Activated CD8-positive, alpha-beta memory T cell treated with anti-CD3 and anti-CD28 coated beads for 4 hours (primary cell): ENCODE measurements at places on chromosomes 1 and 21.

DNA sequence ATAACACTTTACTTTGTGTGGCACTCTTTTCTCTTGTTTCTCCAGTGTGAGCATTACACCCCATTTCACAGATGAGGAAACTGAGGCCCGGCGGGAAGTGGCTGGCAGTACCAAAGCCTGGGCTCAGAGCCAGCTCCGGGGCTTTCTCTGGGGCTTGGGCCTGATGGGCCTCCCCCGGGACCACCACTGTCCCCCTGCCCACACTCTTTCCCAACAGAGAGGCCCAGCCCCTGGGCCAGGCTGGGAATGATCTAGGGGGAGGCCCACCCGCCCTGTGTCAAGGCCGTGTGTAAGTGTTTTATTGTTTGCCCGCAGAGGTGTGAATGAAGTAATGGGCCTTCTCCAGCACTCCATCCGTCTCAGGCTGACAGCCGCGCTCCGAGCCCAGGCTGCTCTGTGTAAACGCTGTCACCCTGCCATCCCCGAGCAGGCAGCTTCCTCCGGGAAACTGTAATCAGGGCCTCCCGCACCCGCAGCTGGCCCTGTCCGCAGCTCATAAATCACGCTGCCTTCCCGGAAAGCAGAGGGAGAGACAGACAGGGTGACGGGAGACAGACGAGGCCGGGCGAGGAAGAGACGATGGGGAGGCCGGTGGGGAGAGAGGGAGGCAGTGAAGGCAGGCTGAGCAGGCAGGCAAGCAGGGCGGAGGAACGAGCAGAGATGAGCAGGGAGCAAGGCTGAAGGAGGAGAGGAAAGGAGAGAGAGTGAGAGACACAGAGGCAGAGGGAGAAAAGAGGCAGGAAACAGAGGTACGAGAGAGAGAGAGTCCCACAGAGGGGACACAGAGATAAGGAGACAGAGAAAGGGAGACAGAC is 109.7 kb upstream of the ZBTB40 start:
- no peak for DNase-seq

DNA sequence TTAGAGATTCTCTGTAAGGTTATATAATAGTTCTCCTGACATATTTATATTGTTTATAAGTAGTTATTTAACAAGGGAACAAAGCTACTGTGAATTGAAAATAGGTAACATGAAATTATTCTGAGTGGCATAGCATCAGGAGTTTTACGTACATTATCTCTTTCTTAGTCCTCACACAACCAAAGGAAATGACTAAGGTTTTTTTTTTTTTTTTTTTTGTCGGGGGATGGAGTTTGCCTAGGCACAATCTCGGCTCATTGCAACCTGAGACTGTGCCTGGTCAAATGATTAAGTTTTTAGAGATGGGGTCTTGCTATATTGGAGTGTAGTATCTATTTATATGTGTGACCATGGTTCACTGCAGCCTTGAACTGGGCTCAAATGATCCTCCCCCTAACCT is 24.9 kb downstream of the TMED5 start:
- no peak for DNase-seq

DNA sequence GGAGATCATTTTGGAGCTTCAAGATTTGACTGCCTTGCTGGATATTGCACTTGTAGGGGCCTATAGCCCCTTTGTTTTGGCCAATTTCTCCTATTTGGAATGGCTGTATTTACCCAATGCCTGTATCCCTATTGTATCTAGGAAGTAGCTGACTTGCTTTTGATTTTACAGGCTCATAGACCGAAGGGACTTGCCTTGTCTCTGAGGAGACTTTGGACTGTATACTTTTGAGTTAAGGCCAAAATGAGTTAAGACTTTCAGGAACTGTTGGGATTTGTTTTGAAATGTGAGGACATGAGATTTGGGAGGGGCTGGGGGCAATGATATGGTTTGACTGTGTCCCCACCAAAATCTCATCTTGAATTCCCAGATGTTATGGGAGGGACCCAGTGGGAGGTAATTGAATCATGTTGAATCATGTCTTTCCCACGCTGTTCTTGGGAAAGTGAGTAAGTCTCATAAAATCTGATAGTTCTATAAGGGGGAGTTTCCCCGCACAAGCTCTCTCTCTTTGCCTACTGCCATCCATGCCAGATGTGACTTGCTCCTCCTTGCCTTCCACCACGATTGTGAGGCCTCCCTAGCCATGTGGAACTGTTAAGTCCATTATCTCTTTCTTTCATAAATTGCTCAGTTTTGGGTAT is 276.1 kb downstream of the LMX1A start:
- no peak for DNase-seq

DNA sequence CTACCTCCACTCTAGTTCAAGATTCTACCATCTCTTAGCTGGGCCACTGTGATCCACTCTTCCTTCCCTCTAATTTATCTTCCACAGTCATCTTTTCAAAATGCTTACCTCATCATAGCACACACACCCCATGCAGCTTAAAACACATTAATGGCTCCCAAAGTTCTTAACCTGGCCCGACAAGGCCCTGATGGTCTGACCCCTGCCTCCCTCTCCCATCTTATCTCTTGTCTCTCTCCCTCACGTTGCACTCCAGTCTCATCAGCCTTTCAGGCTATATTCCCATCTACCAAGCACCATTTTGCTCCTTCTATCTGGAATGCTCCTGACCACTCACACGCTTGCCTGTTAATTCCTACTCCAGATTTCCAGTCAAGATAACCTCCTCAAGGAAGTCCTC is 2.5 kb upstream of the ZBTB8A start:
- no peak for DNase-seq

DNA sequence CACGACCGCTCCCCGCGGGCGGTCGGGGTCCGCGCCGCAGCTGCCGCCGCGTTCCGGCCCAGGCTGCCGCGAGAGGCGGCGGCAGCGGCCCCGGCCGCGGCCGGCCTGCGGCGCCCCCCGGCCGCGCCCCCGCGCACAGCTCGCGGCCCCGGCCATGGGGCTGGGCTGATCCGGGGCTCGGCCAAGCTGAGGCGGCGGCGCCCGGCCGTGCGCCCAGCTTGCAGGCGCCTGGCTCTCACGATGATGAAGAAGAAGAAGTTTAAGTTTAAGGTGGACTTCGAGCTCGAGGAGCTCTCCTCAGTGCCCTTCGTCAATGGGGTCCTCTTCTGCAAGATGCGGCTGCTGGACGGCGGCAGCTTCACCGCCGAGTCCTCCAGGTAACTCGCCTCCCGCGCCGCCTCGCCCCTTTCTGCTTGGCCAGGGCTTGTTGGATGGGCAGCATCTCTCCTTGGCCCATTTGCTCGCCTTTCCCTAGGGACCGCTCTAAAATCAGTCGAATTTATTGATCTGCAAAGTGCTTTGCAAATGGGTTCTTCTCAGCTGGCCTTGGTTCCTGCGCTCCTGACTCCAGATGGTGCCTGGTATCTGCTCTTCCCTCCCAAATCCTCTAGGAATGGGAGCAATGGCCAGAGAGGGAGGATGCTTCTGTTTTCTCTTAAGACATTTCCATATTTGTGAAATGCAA is 431 bp downstream of the EEIG2 start:
- DNase-seq, result no peak

DNA sequence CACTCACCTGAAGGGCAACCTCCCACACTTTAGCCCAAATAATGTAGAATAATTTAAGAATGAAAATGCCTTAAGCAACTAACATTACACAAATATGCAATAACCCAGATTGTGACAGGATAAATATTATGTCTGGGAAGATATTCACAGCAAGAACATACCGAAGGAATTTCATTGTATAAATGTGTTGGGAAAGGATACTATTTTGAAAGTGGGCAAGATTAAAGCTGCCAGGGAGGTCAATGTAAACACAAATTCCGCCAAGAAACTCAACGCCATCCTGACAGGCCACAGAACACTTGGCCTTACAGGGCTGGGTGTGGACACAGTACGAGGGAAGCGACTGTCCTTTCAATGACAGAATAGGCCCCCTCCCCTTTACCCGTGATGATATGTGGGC is 173.3 kb downstream of the RUNX1 start:
- no peak for DNase-seq

DNA sequence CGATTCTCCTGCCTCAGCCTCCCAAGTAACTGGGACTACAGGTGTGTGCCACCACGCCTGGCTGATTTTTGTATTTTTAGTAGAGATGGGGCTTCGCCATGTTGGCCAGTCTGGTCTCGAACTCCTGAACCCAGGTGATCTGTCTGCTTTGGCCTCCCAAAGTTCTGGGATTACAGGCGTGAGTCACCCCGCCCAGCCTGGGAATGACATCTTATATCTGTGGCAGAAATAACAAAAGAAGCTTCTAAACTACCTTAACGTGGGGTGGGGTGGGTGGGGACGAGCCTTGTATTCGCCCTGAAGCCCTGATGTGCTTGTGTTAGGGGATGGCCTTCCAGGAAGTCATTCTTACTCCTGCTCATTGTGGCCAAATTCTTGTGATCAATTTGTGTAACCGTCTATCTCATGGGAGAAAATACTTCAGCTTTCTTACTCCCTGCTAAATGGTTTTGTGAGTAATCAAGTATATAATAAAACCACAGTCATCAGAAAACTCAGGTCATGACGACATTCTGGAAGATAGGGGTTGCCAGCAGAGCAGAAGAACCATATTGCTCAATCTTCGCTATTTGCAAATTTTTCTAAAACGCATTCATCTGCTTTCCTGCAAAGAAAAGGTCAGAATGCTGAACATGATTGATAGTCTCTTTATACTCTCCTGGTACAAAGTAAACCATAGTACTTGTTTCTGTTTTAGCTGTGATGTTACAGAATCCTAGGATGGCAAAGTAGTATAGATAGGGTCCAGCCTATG is 63.2 kb downstream of the DIRAS3 start:
- DNase-seq, result no peak

DNA sequence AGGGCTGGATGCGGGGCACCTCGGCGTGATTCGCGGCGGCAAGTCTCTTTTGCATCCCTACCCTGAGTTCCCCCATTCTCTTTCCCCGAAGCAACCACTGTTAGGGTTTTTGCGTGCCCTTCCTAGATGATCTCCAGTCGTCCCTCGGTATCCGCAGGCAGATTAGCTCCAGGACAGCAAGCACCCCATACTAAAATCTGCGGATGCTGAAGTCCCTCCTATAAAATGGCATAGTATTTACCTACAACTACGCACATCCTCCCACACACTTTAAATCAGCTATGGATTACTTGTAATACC is 22.8 kb upstream of the CFAP126 start:
- no peak for DNase-seq

DNA sequence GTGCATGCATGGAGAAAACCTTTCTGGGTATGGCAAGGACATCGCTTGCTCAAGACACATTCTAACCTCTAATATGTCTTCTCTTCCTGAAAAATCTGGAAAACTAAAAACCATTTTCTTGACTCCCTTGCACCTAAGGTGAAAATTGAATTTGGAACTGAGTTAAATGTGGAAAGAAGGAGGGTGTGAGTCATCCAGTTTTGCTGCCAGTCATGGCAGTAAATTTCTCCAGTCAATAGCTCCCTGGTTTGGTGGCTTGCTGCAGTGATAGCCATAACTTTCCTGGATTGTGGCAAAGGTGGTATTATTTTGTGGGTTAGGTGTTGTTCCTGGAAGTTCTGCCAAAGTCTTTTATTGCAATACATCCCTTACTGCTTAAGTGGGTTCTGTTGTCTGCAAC is 2.5 kb downstream of the ZCCHC17 start:
- DNase-seq, result no peak

GRCh38 chr21:32951041-32951440 is 74.7 kb upstream of the OLIG2 start:
- no peak for DNase-seq

DNA sequence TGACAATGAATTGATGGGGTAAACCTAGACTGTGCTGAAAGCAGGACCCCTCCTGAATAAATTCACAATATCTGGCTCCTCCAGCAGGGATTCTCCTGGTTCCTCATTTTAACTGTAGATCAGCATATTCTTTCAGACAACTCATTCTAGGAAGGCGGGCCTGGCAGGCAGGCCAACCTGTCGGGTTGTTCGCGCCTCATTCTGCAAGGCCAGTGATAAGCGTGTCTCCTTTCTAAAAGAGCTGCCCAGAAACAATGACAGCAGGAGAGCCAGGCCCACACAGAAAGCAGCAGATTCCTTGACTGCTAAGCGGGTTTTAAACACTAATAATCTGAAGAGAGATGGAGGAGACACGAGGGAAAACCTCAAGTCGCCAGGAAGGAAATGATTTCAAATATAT is 70.0 kb downstream of the NTPCR start:
- DNase-seq, result no peak

DNA sequence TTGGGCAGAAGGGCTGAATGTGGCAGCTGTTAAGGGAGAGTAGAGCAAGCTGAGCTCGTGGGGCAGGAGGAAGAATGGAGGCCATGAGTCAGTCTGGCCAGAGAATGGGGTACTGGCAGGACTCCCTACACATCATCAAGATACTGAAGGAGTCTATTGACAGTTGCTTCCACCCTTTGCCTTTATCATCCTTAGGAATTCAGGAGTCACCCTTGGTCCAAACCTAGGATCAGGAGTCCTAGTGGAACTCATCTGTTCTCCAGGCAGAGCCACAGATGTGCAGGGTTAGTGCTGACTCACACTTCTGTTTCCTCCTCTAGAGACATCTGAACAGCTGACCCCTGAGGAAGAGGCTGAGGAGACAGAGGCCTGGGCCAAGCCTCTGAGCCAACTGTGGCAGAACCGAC is 18.7 kb upstream of the ST3GAL3 start:
- DNase-seq, result no peak

DNA sequence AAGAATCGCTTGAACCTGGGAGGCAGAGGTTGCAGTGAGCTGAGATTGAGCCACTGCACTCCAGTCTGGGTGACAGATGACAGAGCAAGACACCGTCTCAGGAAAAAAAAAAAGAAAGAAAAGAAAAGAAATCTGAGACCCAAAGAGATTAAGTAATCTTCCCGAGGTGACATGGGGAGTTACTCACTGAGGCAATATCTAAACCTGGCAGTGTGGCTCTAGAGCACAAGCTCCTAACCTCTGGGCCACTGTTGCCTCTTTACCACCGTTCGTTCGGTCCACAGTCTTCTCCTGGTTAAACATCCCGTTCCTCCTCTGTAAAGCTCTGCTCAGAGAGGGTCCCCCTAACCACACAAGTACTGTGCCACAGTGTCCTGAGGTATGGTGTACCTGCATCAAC is 1.5 kb downstream of the HMGCL start:
- DNase-seq, result no peak

DNA sequence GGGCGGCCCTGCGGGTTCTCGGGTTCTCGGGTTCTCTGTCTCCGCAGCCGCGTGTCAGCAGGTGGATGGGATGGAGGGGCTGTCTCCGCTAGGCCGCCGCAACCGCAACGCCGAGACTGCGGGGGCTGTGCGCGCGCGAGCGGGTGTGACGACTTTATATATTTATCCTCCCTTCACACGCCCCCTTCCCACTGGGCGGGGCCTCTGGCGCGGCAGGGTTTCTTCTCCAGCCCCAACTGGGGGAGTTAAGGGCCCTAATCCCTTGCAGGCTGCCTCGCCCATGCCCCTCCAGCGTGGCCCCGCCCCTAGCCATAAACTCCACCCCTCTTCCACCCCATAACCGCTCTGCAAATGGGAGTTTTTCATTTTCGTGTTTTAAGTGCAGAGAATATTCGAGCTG is 3.4 kb downstream of the IGSF21 start:
- DNase-seq, result no peak

- DNase-seq, result no peak
Measured at GRCh38 chr1:47761974-47762373, 235.2 kb downstream of the TRABD2B start.
